ENCODE measurements at places on chromosomes 5 and 9. TPM values are rescaled to one million over a fixed set of nuclear protein-coding genes. Genes with fewer than 3 reads are reported as not detected.
A peak's percentile ranks its signal among the peaks of the same experiment; 100 is the strongest.

GRCh38 chr9:8980496-8981013 lies 1181.0 kb upstream of the DMAC1 start:
- DNase-seq: peak; percentile 5

- DNase-seq: peak; percentile 41
Observed at GRCh38 chr9:35914301-35914807, 5.1 kb downstream of the SPAAR start.

The ZNF354B gene
- total RNA-seq: 16.9 TPM

GRCh38 chr9:121694600-121694999 lies 43.2 kb downstream of the DAB2IP start:
- DNase-seq: no peak

DNA sequence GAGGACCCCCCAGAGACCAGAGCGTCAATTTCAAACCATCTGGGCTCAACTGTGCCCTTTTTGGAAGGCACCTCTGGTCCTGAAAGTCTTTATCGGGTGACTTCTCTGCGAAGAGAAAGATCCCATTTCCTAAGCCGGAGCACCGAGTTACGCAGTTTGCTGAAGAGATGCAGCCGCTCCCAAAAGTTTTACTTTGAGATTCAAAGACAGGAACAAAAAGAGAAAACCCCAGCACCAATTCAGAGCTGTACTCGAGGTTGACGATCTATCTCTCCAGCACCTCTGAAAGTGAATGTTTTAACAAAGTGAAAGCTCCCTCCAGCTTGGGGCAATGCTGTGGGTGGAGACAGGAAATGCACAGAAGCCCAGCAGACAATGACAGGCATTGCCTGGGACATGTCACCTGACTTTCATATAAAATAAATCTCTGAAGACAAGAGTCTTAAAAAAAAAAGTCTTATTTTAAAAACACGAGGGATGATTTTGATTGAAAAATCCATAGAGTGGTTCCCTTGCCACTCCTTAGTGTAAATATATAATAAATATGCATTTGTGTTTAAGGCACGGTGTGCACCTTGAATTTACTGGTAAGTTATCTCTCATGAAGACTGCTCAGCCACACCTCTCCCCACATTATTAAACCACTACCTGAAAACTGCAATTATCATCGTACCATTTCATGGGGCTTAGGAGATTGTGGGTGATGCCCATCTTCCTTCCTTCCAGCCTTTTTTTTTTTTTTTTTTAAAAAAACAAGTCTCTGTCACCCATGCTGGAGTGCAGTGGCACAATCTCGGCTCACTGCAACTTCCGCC lies 79.9 kb downstream of the FNBP1 start:
- DNase-seq: peak; percentile 61

GRCh38 chr9:89872913-89873707 lies 268.3 kb downstream of the GADD45G start:
- DNase-seq: no peak

DNA sequence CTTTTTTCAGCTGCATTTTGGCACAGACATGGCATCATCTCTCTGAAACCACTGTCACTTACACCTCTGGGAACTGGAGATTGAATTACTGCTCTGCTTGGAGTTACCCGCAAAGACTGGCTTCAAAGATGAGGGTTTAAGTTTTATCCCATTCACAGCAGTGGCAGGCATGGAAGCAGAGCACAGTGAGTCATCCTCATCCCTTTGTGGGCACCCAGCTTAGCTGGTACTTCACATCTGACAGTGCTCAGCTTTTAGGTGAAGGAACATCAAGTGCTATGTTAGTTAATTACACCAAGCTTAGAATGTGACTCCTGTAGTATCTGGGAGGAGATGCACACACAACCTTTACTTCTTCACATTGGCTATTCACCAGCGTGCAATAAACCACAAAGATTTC lies 24.8 kb upstream of the ALDH1A1 start:
- peak; percentile 20 for DNase-seq

The TRIP13 gene
- 47.5 TPM for total RNA-seq

GRCh38 chr5:141951332-141951781 lies 6.6 kb downstream of the PCDH12 start:
- DNase-seq: peak; percentile 39

GRCh38 chr9:116817762-116818161 lies 130.7 kb downstream of the TRIM32 start:
- no peak for DNase-seq

GRCh38 chr9:127116088-127116726 lies 6.2 kb downstream of the ANGPTL2 start:
- no peak for DNase-seq

DNA sequence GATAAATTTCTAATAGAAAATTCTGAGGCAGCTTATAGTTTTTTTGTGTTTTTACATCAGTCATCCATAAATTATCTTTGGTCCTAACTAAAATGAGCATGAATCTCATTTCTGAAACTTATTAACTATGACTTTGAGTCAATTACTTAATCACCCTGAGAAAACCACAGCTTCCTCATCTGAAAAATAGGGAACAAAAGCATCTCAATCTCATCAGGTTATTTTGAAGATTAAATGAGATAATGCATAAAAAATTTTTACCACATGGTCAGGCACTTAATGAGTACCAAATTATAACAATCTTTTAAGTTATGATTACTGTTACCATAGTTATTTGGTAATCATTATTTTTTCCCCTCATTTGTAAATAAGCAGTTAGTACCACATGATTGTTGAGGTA lies 279.1 kb downstream of the MAST4 start:
- DNase-seq: no peak

- no peak for DNase-seq
Observed at GRCh38 chr5:51604324-51604723, 221.1 kb downstream of the ISL1 start.

DNA sequence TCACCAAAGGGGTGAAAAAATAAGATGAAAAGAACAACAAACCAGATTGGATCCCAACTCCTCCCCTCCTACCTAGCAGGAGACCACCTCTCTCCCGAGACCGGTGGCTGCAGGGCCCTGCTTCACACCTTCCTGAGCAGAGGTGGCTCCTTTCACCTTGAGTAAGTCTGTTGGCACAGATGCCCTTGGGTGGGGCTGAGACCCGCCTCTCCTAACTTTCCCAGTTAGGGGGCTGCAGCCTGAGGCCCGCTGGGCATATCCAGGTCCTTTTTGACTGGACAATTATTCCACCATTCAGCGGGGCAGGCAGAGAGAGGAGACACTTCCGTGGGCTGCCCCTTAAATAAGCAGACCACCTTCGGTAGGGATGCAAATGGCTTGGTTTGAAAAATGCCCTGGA lies 1.3 kb downstream of the SLC25A48 start:
- no peak for DNase-seq

DNA sequence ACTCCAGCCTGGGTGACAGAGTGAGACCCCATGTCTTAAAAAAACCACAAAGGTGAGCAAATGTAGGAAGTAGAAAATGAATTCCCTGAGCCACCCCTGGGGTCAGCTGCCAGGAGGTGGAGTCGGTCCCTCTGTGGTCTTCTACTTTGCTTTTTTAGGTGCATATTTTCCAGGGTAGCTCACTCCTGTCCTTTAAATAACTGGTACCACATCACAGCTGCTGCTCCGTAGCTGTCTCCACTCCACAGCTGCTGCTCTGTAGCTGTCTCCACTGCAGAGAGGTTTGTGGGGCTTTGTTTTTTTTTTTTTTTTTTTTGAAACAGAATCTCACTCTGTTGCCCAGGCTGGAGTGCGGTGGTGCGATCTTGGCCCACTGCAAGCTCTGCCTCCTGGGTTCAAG lies 8.9 kb downstream of the WDR5 start:
- DNase-seq: peak; percentile 89

DNA sequence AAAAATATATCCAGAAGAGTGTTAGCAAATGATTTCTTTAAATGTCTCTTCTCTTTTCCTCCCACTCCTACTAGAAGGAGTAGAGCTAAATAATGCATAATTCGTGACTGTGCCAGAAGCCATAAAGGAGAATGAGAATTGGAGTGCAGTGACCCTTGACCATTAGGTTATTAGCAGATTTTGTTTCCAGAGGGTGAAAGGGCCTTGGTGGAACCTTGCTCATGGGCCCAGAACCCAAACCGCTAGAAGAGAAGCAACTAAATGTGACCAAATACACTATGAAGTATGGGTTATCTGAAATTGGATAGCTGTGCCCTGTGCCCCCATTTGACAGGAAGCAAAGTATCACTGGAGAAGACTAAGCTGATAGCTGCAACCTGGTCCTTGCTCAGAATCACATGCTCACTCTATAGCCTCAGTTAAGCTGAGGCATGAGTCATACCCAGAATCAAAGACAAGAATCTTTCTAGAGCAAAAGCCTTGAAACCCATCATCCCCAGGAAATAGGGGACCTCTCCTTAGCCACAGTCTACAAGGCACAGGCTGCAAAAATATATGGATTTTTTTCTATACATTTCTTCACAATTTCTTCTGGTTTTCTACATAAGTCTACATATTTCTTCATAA lies 36.3 kb downstream of the CAPSL start:
- no peak for DNase-seq

DNA sequence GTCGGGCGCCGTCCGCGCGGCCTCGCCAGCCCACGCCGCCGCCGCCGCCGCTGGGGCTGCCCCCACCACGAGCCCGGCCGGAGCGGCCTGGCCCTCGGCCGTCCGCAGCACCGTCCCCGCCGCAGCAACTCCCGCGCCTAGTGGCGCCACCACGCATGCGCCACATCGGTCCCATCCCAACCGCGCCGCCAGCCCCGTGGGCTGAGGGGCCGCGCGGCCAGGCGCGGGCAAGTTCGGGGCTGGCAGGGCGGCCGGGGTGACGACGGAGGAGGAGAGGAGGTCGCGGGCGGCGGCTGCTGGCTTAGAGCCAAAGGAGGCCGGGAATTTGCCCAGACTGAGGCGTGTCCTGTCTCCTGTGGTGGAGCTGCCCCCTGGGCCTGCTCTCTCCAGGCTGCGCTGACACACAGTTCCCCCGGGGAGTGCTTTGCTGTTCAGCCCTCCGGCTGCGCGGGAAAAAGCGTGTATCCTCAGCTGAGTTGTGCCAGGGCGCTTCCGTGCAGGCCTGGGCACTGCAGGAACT lies at the start of gene TUSC1:
Gene TUSC1, minus strand, starts transcription at position 298 of the 520 bp plus-strand sequence. Its CDS starts 132 bp downstream, at position 166.
- peak; percentile 91 for DNase-seq

The PPIC gene
- total RNA-seq: 16.5 TPM

The ATP10B gene
- total RNA-seq: not detected

The GDNF gene
- total RNA-seq: 5.9 TPM

The AK8 gene
- total RNA-seq: not detected

DNA sequence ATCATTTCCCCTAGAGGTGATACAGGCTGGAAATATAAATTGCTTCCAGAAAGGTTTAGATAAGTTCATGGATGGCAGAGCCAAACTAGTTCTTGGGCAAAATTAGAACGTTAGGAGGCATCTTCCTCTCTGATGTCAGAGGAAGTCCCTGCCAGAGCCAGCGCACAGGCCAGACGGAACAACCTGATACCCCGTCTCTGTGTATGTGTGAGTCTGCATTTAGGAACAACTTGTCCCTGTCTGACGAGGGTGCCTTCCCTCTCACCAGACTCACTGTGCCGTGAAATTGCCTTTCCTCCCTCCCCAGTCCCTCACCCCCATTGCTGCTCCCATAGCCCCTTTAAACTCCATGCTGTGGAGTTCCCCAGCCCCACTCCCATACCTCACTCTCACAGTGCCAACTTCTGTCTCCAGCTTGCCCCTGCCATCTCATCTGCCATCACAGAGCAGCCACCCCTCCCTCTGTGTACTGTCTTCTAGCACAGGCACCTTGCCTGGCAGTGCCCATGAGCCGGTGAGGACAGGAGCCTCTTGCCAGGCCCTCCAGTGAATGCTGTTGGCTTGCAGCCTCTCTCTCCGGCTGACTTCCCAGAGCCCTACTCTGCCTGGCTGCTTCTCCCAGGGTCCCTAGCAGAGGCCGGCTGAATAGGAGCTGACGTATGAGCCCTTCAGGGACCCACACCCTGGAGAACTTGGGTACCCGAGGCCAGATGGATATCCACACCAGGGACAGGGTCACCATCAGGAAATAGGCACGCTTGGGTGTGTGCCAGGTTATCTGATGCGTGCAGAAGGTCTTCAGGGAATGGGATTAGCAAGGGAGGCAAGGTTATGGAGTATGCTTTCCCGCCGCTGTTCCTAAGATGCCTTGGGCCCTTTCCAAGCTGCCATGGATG lies 26.7 kb downstream of the UNC5A start:
- no peak for DNase-seq

The FUBP3 gene
- total RNA-seq: 99.5 TPM

The SPINK7 gene
- total RNA-seq: not detected

The TMC1 gene
- not detected for total RNA-seq

The PIP5KL1 gene
- 0.20 TPM for total RNA-seq

DNA sequence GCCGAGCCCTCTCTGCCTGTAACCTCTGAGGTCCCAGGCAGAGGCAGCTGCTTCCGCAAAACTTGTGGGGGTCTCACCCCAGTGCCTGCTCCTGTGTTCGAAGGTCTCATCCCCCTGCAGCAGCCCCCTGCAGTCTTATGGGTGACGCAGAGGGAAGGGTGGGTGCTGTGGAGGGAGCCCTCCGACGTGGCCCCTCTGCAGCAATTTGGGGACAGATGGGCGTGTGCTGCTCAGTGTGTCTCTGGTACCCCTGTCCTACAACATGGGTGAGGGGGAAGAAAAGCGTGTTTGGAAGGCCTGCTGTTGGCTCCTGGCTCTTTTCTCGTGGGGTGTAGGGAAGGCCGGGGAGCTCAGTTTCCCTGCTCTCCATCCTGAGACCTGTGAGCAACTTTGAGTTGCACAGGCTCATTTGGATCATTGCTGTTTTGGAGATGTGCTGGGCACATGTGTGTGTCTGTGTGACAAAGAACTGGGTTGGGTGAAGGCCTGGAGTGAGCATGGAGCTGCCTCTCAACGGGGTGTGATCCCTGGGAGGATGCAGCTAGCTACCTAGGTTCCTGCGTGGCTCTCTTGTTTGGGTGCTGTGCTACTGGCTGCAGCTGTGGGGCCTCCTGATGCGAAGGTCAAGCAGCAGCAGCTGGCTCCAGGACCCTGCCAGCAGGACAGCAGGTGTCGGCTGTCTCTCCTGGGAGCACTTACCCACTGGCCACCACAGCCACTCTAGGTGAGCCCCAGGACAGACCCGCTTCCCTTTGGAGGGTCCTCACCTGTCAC lies 179.6 kb upstream of the PITX1 start:
- DNase-seq: peak; percentile 82

DNA sequence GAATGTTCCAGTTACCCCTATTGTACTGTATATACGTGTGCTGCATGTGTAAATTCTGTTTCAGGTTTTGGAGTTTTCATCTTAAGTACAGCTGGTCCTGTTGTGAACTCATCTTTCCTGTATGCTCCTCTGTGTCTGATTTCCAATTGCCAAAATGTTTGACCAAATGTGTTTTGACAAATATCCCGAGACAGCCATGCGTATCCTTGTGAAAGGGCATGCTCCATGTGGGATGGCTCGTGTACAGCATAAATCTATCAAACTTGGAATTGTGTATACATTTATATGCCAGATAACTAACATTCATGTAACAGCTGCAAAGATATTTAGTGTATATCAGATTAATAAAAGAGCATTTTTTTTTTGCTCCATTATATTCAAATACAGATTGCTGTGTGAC lies 69.5 kb upstream of the IQGAP2 start:
- no peak for DNase-seq

The RASEF gene
- total RNA-seq: 12.6 TPM
